NCI-H146 (cell line): ENCODE measurements at places on chromosomes 1 and 21.

DNA sequence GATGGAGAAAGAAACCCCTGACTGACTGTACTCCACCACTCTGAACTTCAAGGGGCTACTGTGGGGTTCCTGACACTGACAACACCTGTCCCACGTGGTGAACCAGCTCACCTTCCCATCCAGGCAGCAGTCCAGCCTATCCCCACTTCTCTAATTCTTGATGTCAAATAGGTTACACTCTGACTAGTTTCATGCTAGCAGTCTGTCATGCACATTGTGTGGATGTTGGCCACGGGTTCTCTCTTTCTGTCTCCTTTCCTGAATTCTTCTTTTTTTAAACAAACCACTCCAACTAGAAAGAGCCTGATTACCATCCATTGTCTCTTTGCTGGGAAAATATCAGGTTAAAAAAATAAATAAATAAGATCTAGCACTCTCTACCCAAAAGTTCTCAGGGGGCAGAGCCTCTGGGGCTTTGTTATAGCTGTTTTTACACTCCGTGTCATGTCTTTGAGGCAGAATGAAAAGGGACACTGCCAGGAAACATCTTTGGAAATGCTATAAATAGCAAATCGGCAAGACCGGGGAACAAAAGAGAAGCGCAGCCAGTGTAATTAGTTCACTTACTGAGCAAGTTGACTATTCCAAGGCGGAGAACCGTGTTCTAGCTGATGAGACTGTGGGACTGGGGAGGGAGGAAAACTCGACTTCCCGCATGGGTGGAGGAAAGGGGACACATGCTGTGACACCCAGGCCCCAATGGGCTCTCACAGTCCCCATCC lies 356.1 kb downstream of the OMA1 start:
- DNase-seq, result peak; percentile 58

DNA sequence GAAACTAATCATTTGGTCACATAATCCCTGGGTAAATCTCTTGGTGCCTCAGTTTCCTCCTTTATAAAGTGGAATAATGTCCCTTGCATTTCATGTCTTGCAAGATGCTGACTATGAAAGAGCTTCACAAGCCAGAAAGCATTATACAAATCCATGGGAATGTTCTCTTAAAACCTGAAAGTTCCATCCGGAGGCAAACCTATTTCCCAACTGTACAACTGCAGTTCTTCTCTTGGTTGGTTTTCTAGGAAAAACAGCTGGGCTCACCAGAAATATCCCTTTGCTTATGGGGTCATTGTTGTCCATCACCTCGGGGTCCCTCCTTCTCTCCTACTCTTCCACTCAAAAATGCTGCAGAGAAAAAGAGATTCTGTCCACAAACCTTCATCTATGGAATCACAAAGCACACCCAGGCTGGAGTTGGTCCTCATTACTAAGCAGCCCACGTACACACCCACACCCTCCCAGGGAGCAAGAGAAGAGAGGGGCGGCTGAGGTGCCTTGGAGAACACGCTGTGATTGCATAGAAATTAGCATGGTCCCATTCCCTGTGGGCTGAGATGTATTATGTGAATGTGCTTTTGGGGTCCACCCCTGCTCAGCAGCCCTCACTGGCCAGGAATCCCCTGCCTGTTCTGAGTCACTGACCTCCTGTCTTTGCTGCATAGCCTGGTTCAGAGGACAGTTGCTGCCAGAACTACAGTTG lies 5.0 kb upstream of the PLXNA2 start:
- DNase-seq, result no peak

- no peak for DNase-seq
Observed at GRCh38 chr1:101122452-101123166, 97.0 kb upstream of the DPH5 start.

DNA sequence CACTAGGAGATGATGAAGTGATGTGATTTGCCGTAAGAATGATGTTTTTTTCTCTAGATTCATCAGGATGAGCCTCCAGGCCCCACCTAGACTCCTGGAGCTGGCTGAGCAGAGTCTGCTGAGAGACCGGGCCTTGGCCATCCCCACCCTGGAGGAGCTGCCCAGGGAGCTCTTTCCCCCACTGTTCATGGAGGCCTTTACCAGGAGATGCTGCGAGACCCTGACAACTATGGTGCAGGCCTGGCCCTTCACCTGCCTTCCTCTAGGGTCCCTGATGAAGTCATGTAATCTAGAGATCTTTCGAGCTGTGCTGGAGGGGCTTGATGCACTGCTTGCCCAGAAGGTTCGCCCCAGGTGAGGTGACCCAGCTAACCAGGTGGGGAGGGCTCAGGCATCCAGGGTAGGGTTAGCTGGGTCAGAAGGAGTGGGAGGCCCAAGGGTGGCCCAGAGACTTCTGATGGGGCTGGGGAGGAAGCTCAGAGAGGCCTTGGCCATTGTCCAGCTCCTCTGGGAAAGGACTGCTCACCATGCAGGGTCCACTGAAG lies 1.3 kb downstream of the PRAMEF12 start:
- DNase-seq, result no peak

GRCh38 chr1:55249646-55250398 lies 34.7 kb upstream of the USP24 start:
- no peak for DNase-seq

GRCh38 chr1:22920734-22921451 lies 51.8 kb downstream of the LACTBL1 start:
- DNase-seq, result no peak

- no peak for DNase-seq
Observed at GRCh38 chr1:33089457-33089856, 8.5 kb downstream of the AZIN2 start.

- no peak for DNase-seq
Observed at GRCh38 chr1:165279882-165280281, 76.6 kb downstream of the LMX1A start.

GRCh38 chr1:31926853-31927660 lies 11.1 kb downstream of the PTP4A2 start:
- no peak for DNase-seq

- no peak for DNase-seq
Observed at GRCh38 chr21:45910548-45911221, 70.9 kb upstream of the COL6A1 start.

- DNase-seq, result peak; percentile 5
Observed at GRCh38 chr1:44941424-44942324, 44.7 kb downstream of the EIF2B3 start.

- peak; percentile 25 for DNase-seq
Observed at GRCh38 chr1:59570524-59570923, 244.2 kb upstream of the HOOK1 start.

GRCh38 chr1:53547231-53547790 lies 88.1 kb downstream of the DMRTB1 start:
- no peak for DNase-seq

DNA sequence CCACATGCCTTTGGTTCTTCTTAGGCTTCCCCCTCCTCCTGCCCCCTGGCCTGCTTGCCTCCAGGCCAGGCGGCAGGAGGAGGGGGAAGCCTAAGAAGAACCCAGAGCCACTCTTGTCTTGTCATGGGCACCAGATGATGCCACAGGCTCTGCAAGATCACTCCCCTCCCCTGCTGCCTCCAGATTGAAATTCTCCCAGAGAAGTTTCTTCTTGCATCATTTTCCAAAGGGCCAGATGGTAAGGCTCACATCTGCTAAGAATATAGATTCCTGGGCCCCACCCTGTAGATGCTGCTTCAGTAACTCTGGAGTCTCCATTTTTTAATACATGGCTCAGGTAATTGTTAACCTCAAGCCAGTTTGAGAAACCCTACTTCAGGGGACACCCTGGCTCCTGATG lies 60.8 kb downstream of the FAM163A start:
- DNase-seq, result no peak

DNA sequence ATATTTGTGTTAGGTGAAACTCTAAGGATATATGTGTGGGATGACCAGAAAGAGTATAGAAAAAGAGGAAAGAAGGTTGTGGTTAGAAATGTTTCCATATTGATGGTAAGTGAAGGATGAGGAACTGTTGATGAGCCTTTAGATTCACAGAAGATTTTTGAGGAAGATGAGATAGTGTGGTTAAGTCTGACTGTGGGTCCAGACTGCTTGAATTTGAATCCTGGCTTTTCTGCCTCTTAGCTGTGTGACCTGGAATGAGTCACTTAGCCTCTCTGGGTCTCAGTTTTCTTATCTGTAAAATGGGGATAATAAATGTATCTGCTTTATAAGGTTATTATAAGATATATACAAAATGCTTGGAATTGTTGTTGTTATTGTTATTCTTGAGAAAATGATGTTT lies 27.5 kb downstream of the RGL1 start:
- no peak for DNase-seq

- no peak for DNase-seq
Observed at GRCh38 chr21:30953605-30954004, 72.2 kb upstream of the KRTAP11-1 start.

DNA sequence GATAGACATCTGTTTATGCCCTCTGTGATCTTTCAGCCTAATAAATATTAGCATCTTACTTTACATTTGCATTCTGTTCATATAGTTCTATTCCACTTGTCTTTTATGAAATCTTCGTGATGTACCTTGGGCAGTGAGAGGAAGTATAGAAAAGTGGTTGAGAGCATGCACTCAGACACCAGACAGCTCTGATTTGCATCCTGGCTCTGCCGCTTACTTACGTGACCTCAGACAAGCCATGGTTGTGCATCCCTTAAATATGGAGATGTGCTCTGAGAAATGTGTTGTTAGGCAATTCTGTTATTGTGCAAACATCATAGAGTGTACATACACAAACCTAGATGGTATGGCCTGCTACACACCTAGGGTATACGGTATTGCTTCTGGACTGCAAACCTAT lies 22.9 kb downstream of the OVGP1 start:
- DNase-seq, result no peak

DNA sequence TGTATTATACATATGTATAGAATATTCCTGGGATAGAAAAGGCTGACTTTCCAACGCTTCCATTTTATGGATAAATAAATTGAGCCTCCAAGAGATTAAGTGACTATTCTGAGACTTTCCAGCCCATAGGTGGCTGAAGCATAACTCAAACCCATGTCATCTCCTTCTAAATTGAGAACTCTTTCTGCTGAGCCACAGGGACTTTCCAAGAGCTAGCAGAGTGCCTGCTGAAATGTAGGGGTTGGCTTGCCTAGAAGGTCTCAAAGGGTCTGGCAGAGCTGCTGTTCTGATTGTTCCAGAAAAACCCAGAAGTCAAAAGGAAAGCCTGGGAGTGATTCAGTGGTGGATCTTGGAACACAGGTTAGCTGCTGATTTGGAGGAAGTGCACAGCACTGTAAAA lies 146.4 kb upstream of the BEND5 start:
- DNase-seq, result no peak

DNA sequence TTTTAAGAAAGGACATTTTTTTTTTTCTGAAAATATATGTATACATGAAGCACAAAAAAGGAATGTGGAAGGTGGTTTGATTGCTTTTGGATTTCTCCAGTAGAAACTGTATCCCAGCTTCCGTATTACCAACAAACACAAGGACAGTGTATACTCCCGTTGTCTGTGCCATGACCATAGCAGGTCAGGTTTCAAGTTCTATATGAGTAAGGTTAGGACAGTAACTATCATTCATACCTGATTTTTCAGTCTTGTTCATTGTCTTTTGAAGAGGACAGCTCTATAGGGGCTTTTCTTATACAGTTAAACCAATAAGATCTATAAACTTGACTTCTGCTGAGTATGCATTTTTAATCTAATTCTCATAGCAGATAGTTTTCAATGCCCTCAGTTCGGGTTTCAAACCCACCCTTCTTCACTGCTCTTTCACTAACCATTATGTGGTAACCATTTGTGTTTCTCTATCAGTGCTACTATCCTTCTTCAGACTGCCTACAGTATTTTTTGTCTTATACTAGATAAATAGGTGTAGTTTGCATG lies 19.6 kb downstream of the UBAP2L start:
- no peak for DNase-seq

- DNase-seq, result no peak
Observed at GRCh38 chr1:245370175-245370825, 215.5 kb downstream of the KIF26B start.
